Mesangial cell (primary cell): ENCODE measurements at places on chromosomes 4 and X. TPM values are rescaled to one million over a fixed set of nuclear protein-coding genes. Genes with fewer than 3 reads are reported as not detected.

The CCDC149 gene
- 1.6 and 4.9 TPM in 2 replicates for total RNA-seq

The CCDC158 gene
- 0.38 TPM in 1 of 2 replicates, not detected in the other for total RNA-seq

The EXOC1L gene
- not detected in 2 replicates for total RNA-seq

The UGT2A3 gene
- total RNA-seq: 0.38 TPM in 1 of 2 replicates, not detected in the other

The GASK1B gene
- 0.81 and 4.7 TPM in 2 replicates for total RNA-seq
